ENCODE measurements at places on chromosomes 2 and 18.

- no peak for DNase-seq
Observed at GRCh38 chr2:21013043-21013816, 30.6 kb downstream of the APOB start.

- DNase-seq = no peak
Observed at GRCh38 chr2:30608643-30609042, 161.6 kb downstream of the LCLAT1 start.

DNA sequence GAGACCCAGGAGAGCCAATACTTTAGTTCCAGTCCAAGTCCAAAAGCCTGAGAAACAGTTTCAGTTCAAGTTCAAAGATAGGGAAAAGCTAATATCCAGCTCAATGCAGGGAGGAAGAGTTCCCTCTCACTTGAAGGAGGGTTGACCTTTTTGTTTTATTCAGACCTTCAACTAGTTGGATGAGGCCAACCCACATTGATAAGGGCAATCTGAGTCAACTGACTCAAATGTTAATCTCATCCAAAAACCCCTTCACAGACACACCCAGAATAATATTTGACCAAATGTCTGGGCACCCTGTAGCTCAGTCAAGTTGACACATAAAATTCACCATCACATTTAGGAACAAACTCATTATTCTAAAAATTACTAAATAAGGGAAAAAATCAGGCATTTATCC is 246.8 kb downstream of the METTL4 start:
- DNase-seq = no peak

- DNase-seq = no peak
Observed at GRCh38 chr2:109197491-109198418, 68.8 kb downstream of the SH3RF3 start.

GRCh38 chr2:101623031-101623521 is 74.4 kb upstream of the MAP4K4 start:
- DNase-seq = no peak

Data from GM04504 (cell line).